HuH-7.5 (cell line): ENCODE measurements at places on chromosomes 2 and 18.
A peak's percentile ranks its signal among the peaks of the same experiment; 100 is the strongest.

DNA sequence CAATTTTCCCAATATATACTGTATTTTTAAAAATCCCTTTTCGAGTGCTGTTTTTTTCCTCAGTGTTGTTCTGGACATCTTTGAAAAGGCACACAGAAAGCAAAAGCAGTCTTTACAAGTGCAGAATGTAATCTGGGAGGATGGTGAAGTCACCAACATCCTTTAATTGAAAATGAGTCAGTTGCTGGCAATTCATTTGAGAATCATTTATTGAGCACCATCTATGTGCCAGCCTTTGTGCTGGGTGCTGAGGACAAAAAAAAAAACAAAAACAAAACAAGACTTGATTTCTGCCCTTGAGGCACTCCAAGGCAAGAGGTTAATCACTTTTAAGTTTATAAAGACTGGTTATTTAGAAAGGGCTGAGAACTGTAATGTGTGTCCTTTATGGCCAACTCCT, 46.7 kb upstream of the ACVR1 start:
- DNase-seq, result no peak

DNA sequence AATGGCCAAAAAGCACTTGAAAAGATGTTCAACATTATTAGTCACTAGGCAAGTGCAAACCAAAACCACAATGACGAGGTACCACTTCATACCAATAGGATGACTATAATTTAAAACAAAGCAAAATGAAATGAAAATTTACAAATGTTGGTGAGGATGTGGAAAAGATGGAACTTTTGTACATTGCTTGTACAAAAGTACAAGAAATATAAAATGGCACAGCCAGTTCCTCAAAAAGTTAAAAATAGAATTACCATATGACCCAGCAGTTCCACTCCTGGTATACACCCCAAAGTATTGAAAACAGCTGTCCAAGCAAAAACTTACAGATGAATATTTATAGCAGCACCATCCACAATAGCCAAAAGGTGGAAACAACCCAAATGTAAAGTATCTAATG, 107.8 kb upstream of the XPO1 start:
- DNase-seq, result no peak

- DNase-seq, result no peak
Observed at GRCh38 chr2:226274143-226274542, 525.5 kb downstream of the IRS1 start.

DNA sequence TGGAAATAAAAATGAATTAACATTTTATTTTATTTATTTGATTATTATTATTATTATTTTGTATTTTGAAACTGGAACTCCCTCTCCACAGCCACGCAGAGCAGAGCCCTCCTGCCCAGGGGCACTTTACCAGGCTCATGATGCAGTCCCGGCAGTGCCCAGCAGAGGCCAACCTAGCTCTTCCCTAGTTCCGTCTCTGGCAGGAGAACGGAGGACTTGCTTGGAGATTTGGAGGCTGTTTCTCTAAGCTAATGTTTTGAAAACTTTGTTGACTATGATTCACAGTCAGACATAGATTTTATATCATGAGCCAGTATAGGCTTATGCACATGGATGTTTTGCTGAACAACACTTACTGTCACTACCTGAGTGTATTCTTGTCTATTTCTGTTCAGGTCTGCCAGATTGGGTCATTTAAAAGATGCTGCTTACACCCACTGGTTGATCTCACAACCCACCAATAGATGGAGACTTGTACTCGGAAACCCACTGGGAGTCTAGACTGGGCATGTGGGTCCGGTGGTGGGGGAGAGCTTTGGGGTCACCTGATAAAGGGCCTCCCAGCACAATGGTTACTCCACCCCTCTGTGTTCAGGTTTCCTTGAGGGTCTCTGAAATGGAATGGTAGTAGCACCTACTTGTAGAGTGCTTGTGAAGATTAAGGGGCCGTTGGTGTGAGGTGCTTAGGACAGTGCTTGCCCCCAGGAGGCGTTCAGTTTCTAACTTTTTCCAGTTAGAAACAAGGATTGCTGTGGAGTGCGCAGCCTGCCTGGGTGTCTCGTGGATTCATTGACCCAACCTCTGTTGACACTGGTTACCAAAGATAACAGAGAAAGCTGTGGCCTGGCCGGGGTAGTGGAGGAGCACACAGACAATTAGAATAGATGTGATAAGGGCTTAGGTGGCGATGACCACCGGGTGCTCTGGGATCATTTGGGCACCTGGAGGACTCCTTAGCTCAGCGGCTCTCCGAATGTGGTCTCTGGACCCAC, 177.3 kb downstream of the HAUS1 start:
- DNase-seq, result peak; percentile 23

GRCh38 chr2:226045080-226045479, 645.6 kb downstream of the NYAP2 start:
- no peak for DNase-seq

- DNase-seq, result no peak
Observed at GRCh38 chr18:46067438-46068007, 4.5 kb downstream of the PSTPIP2 start.

DNA sequence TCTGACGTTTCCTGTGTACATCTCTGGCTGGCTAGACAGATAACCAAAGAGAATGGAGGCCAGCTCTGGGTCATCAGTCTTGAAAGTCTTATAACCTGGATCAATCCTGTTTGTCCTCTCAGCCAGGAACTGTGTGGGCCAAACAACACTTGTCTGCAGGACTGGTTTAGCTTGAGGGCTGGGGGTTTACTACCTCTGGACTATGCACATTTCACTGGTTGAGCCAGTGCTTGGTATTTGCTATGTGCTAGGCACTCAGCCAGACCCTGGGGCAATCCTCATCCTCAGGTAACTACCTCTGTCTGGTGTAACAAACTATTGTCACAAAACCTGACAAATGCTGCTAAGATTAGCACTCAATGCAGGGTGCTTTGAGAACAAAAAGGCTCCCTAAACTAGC, 169.7 kb downstream of the HAUS1 start:
- no peak for DNase-seq

- no peak for DNase-seq
Observed at GRCh38 chr18:76476665-76477561, 18.1 kb downstream of the ZNF516 start.

DNA sequence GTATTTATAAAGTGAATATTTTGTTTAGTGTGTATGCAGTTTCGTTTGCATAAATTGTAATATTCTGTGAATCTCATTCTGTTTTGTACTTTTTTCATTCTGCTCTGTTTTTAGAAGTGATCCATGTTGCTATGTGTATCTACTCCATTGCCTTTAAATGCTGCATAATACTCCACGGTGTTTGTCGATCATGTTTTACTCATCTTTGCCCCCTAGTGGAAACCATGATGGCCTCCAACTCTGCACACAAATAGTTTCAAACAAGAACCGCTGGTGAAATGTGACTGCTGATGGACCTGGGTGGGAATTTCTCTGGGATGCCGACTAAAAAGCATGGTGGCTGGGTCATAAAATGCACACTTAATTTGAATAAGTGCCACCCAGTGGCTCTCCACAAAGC, 32.0 kb upstream of the SKOR2 start:
- no peak for DNase-seq

DNA sequence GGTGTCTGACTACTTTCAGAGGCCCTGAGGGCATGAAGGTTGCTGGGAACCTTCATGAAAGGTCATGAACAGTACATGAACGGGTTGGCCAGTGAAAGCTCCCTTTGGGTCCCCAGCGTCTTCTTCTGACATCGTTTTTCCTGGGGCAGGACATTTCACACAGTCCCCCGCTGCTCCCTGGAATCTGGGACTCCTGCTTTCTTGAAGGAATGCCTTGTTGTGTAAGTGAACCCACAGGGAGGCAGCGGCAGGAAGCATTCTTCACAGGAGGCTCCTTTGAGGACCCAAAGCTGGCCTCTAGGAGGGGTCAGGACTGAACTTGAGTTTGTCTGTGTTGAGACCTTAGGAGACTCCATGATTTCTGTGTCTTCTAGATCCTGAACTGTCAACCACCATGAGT, 144.3 kb downstream of the KCNE4 start:
- DNase-seq, result no peak

DNA sequence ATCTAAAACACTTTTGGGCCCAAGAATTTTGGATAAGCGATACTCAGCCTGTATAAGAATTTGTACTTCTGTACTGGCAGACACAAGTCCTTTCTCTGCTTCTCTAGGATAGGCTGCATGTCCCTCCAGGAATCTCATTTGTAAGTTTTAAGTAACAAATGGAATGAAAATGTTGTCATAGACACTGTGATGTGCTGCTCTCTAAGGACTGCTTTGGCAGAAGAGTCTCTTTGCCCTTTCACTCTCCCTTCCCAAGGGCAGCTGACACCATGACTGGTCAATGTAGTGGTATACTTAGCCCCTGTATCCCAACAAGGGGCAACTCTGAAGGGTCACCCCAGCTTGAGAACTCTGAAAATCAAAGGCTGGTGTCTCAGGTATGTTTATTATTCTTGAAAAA, 27.3 kb downstream of the PLA2R1 start:
- no peak for DNase-seq

GRCh38 chr18:36295880-36296301, 1.6 kb upstream of the FHOD3 start:
- DNase-seq, result no peak

DNA sequence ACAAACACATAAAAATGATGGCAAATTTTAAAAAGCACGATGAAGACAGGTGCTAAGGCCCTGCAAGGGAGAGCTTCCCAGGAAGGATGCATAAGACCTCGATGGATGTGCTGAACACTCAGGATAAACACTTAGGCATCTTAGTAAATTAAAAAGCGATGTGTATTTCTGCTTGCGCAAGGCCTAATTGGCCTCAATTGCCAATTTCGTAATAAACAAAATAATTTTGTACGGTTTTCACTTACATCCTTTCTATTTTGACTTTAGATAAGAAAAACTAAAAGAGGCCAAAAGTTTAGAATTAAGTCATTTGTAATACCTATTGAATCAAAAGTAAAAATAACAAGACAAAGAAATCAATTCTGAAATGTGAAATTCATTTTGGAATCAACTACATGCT, 189.1 kb downstream of the TCF4 start:
- no peak for DNase-seq

DNA sequence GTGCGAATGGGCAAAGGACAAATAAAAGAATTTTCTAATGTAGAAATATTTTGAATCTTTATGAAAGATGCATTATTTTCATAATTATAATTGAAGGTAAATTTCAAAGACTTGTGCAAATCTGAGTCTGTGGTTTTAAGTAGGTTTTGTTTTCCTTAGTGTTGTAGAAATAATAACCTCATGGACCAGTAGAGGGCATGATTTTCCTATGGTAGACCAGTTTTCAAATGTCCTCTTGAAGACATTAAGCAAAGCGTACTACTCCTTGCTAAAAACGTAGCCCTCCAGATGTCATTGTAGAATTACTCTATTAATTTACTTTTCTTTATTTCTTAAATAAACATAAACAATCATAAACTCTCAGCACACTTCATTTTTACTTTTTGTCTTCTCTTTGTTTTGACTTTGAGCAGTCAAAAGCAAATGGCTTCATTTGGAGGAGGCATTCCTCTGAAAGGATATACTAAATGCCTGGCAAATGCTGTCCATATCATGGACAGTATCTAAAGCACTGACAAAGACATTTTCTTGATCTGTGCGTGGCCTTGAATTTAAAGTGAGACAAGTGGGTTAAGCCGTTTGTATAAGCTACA, 85.8 kb upstream of the FAM237A start:
- no peak for DNase-seq

DNA sequence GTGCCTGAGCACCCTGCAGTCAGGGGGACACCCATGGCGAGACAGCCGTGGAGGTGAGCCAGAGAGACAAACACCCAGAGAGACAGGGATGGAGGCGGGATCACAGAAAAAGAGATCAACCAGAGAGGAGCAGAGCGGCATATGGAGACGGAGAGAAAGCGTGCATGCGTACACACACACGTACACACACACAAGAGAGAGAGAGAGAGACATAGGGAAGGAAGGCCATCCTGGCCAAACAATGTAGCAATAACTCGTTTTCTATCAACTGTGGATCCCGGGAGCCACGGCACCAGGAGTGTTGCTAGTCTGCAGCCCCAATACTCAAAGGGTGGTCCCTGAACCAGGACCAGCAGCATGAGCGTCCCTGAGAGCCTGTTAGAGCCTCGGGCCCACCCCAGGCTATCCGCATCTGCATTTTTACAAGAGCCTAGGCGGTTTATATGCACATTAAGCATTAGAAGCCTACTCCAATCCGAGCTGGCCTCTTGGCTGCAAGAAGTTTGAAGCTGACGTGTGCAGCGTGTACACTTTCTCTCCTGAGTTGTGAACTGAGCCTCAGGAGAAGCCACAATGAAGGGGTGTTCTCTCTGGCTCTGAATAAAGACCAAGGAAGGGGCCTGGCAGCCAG, 50.1 kb upstream of the MYCN start:
- DNase-seq, result no peak

DNA sequence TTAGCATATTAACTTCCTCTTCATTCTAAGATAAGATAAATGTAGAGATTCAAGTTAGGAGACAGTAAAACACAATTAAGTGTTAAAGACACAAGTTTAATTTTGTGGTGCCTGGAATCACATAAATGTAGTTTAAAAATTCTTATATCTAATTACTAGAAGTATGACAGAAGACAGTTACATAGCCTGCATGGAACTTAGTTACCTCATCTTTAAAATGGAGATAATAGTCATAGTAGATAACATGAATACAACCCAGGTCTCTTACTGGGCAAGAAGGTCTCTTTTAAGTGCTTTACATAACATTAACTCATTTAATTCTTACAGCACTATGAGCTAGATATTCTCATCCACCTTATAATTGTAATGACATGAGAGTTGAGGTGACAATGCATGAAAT, 15.1 kb downstream of the GALNT13 start:
- DNase-seq, result no peak

DNA sequence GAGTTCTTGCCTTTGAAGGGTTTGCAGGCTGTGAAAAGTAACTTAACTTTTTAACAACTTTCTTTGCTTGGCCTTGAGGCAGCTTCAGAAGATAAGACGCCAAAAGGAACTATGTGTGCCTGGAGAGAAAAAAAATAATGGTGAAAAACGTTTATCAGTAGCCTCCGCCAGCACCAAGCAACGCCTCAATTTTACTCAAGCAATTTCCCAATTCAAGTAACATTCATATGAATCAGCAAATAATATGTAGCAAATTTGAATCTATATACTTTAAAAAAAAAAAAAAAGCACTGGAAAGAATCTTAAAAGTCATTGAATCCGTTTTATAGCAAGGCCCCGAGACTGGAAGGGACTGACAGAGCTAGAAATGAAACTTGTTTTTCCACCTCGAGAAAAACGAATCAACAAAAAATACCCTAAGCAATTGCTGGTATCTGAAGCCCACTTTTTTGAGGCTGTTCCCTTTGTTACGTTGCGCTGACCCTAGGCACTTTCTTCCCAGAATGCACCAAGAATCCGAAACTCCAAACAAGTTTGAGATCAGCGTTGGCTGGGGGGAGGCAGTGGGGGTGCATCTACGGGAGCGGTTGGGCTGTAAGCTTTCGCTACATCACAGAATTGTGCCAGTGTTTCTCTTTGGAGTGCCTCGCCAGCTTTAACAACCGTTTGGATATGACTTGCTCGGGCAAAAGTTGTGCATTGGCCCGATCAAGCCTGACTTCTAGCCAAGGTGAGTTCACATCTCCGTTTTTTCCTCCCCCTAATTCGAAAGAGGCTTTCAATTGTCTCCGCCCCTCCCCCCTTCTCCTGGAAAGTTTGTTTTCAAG, 2.7 kb upstream of the TGIF1 start:
- DNase-seq, result no peak

- no peak for DNase-seq
Observed at GRCh38 chr2:128833664-128834027, 515.0 kb upstream of the HS6ST1 start.
